Right cardiac atrium (tissue), 5 donors: ENCODE measurements at places on chromosomes 12 and 14. TPM values are rescaled to one million over a fixed set of nuclear protein-coding genes. Genes with fewer than 3 reads are reported as not detected.

DNA sequence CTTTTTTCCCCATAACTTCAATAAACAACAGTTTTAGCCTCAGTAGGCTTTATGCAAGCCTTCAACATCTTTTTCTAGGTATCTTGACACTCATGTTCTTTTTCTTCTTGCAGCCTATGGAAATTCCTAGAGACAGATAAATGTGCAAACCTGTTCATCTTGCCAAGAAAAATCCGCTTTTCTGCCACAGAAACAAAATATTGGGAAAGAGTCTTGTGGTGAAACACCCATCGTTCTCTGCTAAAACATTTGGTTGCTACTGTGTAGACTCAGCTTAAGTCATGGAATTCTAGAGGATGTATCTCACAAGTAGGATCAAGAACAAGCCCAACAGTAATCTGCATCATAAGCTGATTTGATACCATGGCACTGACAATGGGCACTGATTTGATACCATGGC, 295.9 kb downstream of the ZFP36L1 start:
- no peak for DNase-seq

DNA sequence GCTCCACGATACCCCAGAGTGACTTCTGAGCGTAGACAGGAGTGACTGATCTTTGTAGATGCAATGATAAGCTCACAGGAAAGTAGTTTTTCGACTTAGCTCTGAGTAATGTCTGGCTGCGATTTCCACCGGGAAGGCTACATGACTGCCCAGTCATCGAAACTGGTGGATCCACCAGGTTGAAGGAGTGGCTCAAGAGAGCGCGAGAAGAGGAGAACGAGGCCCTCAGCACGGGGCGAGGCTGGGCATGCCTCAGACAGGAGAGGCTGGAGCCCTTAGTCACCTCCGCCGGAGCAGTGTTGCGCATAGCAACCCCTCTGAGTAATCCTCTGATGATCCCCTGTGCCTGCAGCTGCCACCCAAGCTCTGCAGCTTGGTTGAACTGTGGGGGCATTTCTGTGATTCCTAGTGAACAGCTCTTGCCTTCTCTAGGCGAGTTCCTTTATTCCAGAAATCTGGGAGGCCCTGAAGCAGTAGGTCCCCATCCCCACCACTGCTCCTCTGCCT, 25.6 kb downstream of the ELK3 start:
- no peak for DNase-seq

The P3H3 gene
- total RNA-seq = 22.5 TPM

The NAV3 gene
- total RNA-seq = 5.8 TPM

DNA sequence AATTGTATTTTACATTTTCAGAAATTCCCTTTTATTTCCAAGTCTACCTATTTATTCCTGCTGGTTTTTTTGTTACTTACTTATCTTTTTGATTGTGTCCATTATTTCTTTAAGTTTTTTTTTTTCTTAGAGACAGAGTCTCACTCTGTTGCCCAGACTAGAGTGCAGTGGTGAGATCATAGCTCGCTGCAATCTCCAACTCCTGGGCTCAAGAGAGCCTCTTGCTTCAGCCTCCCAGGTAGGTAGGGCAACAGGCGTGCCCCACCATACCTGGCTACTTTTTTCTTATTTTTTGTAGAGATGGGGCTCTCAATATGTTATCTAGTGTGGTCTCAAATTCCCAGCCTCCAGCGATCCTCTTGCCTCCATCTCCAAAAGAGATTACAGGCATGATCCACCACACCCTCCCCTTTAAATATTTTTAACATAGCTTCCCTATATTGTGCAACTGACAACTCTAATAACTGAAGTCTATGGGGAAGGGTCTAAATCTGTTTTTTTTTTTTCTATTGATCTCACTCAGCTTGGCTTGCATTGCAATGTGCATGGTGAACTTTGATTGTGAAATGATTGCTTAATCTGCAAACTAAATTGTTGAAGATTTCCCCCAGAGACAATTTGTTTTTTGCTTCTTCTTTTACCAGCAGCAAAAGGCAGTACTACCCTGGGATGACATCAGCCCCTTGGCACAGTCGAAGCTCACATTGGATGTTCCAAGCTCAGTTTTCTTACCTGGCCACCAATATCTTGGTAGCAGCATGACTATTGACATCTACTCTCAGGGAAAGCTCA, 25.7 kb upstream of the COCH start:
- DNase-seq = no peak

GRCh38 chr12:66107451-66107915, 23.1 kb downstream of the LLPH start:
- DNase-seq = peak; percentile 31

The LRP10 gene
- 89.7 TPM for total RNA-seq

- peak; percentile 64 for DNase-seq
These were observed 2.9 kb downstream of the SLC15A4 start for GRCh38 chr12:128820723-128821432.
